Naive thymus-derived CD4-positive, alpha-beta T cell (primary cell): ENCODE measurements at places on chromosomes 3 and 15. TPM values are rescaled to one million over a fixed set of nuclear protein-coding genes. Genes with fewer than 3 reads are reported as not detected.

DNA sequence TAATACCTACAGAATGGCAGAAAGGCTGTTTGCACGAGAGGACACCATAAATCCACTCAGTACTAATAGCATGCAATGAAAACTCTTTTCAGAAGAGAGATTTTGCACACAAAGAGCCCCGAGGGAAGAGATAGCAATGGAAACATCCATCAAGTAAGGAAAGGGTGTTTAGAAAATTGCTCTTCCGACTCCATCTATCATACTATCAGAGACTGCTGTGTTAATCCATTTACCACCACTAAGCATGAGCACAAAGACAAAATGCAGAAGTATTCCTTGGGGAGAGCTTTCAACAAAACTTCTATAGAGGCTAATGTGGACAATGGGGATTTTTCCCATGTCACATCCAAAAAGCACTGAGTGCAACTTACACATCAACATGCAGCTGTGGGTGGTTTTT is 72.1 kb upstream of the PLAAT1 start:
- DNase-seq, result no peak

DNA sequence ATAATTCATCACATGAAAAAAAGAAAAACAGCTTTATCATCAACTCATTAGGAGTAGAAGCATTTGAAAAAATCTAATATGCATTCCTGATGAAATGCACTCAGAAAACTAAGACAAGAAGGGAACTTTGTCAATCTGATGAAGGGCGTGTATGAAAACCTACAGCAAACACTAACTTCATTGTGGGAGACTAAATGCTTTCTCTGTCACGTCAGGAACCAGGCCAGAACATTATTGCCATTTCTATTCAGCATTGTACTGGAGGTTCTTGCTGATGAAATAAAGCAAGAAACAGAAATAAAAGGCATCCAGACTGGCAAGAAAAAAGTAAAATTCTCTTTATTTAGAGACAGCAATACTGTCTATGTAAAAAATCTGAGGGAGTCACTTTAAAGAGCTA is 235.2 kb downstream of the GABRB3 start:
- DNase-seq, result no peak

GRCh38 chr3:31848911-31849310 is 132.2 kb downstream of the OSBPL10 start:
- no peak for DNase-seq

GRCh38 chr15:49235446-49236124 is 65.5 kb downstream of the GALK2 start:
- DNase-seq, result no peak

- no peak for DNase-seq
Measured at GRCh38 chr3:62870321-62870720, 4.9 kb downstream of the CADPS start.

GRCh38 chr3:6825524-6825923 is 35.4 kb upstream of the GRM7 start:
- DNase-seq, result no peak

GRCh38 chr3:105688821-105689220 is 180.0 kb downstream of the CBLB start:
- no peak for DNase-seq

DNA sequence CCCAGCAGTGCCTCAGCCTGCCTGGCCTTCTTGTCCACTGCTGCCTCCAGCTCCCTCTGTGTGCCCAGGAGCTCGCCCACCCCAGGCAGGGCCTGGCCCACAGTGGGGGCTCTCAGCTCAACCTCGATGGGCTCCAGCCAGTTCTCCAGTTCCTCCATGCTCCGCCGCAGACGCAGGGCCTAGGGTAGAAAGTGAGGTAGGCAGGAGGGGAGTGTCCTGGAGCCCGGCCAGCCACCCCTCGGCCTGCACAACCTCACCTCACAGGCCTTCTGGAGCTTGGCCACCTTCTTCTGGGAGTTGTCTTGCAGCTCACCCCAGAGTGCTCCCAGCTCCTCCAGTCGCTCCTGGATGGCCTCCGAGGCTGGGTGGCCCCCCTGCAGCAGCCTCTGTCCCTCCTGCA is 18.7 kb downstream of the PLA2G4B start:
- DNase-seq, result no peak

- no peak for DNase-seq
Measured at GRCh38 chr15:87461631-87462030, 794.9 kb downstream of the NTRK3 start.

DNA sequence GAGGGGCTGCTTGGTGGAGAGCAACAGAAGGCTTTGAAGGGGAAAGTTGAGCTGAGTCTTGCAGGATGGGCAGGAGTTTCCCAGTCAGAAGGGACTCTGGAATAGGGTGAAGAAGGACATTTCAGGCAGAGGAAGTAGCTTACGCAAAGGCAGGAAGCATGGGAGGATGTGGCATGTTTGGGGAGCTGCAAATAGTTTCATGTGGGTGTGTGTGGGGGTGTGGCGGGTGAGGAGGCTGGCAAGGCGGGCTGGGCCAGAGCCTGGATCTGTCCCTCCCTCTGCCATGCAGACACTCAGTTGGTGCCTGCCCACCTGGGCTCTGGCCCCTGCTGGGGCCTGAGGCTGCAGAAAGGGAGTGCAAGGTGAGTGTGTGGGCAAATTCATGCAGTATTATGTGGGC is 10.4 kb downstream of the TEX264 start:
- peak; percentile 56 for DNase-seq

DNA sequence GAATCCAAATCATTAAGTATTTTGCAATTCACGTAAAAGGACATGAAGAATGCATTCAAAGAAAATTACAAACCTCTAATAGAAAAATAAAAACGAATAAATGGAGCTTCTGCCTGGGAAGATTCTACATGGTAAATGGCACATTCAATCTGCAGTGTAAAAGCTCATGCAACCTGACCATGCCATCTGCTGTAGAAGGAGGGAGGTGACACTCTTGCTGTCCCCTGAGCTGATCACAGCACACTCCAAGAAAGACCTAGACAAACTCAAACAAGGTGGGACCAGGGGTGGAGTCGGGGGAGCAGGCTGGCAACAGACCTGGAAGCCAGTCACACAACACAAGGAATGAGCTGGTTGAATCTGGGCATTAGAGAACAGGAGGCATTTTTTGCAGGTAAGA is 101.8 kb downstream of the BDH1 start:
- no peak for DNase-seq

GRCh38 chr3:71360180-71360579 is 223.3 kb downstream of the FOXP1 start:
- no peak for DNase-seq

DNA sequence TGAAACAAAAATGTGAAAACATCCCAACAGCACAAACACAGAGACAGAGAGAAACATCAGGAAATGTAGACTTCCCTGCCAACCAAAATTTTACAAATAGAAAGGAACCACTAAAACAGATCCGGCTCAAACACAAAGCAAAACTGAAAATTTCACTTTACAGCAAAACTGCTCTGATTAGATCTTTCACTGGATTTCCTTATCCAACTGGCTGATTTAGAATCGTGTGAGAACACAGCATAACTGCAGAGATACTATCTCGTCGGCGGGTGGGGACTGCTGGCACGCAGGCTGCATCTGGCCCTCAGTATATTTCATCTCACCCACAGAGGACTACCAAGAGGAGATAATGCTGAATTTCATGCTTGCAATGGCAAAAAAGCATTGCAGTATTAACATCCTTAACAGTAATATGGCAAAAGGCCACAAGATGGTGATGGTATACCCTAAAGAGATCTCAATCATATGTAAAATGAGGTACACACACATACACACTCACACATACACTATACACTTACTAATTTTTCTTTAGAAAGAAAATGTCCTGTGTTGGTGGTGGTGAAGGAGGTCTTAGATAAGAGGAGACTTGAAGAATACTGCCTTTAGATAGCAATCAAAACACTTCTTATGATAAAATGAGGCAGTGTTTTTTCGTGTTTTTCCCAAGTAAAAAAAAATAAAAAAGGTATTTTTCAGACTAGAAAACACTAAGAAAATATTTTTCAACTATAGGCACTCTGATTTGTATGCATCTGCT is 10.6 kb upstream of the LEO1 start:
- DNase-seq, result peak; percentile 78

DNA sequence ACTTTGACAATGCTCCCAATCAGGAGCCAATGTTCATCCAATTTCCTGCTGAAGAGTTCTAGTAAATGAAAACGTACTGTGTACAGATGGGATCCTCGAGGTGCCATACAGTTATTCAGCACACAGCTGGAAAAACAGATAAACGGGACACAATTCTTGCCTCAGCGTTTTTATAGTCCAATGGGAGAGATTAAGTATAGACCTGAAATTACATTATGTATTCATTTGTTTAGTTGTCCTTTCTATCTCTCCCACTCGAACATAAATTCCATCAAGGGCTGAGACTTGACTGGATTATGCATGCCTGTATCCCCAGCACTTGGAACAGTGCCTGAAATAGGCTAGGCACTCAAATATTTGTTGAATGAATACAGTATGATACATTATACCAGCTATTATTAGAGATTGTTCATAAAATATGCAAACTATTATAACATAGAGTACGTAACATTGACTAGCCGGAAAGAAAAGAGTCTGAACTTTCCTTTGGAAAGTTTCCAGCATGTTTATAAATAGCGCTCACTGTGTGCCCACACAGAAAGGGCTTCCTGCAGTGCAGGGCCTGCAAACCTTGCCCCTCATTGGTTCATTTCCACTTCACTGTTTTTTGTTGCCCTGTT is 27.4 kb upstream of the SNTN start:
- DNase-seq, result no peak

- DNase-seq, result no peak
Measured at GRCh38 chr15:51884041-51884440, 54.6 kb downstream of the TMOD3 start.

DNA sequence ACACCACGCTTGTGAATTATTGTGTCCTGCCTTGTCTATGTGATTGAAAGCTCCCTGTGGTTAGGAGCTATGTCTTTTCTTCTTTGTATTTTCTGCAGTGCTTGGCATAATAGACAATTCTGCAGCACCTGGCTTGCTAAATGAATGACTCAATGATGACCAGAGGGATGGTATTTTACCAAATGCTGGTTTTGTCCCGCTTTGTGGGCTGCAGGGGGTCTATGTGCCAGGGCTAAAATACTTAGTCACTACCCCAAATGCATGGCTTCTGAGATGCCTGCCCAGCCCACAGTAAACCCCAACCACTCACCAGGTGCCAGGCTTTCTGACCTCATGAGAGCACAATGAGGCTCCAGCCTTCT is 50.9 kb downstream of the BOC start:
- DNase-seq, result no peak

DNA sequence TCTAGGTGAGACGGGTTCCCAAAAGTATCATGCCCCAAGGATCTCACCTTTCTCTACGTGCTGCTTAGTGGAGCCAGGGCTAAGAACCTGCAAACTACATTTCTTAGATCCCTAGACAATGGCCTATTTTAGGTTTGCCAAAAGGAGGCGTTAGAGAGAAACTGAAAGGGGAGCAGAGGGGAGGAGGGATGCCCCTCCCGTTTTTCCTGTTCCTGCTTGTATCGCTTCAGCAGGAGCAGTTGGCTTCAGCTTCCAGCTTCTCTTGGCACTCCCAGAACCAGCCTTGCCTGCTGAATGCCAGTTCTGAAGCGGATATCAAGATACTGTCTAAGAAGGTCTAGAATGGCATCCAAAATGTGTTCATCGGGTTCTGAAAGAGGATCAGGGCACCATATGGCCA is 58.4 kb upstream of the ABHD17C start:
- no peak for DNase-seq

- DNase-seq, result no peak
Measured at GRCh38 chr3:138479438-138479863, 45.0 kb downstream of the ESYT3 start.

DNA sequence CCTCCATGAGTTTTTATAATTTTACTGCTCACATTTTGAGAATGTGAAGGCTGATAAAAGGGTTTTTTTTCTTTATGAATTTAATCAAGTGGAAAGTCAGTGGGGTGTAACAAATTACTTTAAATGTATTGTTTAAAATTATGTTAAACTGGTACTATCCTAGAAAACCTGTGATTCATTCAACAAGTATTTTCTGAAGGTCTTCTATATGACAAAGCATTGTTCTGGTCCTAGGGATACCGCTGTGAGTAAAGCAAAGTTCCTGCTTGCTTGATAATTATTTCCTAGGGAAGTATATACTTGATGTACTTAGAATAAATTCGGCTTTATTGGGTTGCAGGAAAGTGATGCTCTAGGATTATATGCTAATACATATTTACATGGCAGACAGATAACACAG is 152.8 kb upstream of the GOLGA6L4 start:
- DNase-seq, result no peak

GRCh38 chr3:71414189-71414927 is 169.2 kb downstream of the FOXP1 start:
- DNase-seq, result no peak

GRCh38 chr3:135694142-135694541 is 271.4 kb upstream of the PPP2R3A start:
- DNase-seq, result no peak

GRCh38 chr3:104323226-104323625 is 1043.5 kb upstream of the ALCAM start:
- DNase-seq, result no peak

DNA sequence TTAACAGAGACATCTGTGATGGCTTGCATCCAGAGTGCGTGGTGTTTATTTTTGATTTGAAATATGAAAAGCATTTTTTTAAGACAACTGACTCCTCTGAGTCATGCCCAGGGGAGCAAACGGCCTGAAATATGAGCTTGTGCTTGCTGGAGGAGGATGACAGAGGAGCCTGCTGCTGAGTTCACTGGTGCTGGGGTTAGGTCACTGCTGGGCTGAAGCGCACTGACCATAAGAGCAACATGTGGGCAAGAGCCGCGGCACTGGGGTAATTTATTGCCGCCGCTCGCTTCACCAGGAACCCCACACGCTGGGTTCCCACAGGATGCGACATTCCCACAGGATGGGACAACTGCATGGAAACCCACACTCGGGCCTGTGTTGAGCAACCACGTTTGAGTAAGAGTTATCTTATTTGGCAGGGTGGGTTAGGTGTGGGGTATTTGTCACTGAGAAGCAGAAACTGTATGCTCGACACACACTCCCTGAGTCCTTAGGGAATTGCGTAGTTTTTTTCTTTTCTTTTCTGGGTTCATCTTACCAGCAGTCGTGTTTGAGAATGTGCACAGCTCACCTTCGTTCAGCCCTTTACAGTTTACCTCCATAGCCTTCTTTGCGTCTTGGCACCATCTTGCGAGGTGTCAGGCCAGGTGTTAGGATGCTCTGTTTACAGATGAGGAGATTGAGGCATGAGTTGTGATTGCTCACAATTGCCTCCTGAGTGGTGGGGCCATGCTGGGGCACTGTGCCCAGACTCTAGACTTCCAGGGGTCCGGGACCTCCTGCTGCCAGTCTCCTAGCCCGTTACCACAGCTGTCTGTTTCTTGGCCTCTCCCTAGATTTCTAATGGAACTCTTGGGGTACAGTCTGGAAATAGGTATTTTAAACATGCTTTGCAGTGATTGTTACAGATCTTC is 60.4 kb downstream of the SMAD3 start:
- DNase-seq, result no peak

GRCh38 chr3:46713898-46714552 is 3.6 kb downstream of the PRSS50 start:
- DNase-seq, result no peak

CHRM5 gene
- not detected for total RNA-seq

AADAC gene
- total RNA-seq, result not detected

FBXO40 gene
- total RNA-seq, result not detected

EBLN2 gene
- 6.7 and 7.0 TPM in 2 replicates for total RNA-seq

RAB8B gene
- total RNA-seq, result 80.2 TPM

CCR9 gene
- total RNA-seq, result 0.40 TPM

ABHD17C gene
- total RNA-seq, result 2.8 TPM

CPNE9 gene
- total RNA-seq, result not detected

LPCAT4 gene
- 68.9 TPM for total RNA-seq

UBAP1L gene
- 5.6 and 6.4 TPM in 2 replicates for total RNA-seq

FBXL2 gene
- total RNA-seq, result not detected

VEPH1 gene
- not detected for total RNA-seq

PAQR5 gene
- not detected for total RNA-seq

HTR3E gene
- not detected for total RNA-seq
